ENCODE measurements at places on chromosomes 1 and 21.

- no peak for DNase-seq
Measured at GRCh38 chr1:92511541-92511940, 24.8 kb upstream of the GFI1 start.

DNA sequence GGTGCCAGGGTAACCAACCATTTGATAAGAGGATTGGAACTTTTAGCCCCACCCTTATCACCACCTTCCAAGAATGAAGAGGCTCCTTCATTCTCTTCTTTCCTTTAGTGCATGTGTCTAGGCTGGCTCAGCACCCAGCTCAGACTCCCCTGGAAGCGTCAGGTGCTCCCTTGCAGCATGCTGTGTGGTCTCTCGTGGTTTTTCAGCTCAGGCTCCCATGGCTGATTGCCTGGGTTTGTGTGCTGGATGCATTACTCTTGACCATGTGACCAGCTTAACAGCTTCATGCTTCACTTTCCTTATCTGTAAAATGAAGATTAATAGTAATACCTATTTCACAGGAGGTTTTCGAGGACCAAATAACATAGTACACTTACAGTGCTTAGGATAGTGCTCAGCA lies 198.4 kb downstream of the HHAT start:
- no peak for DNase-seq

- no peak for DNase-seq
Measured at GRCh38 chr1:199932462-199932861, 95.0 kb upstream of the NR5A2 start.

DNA sequence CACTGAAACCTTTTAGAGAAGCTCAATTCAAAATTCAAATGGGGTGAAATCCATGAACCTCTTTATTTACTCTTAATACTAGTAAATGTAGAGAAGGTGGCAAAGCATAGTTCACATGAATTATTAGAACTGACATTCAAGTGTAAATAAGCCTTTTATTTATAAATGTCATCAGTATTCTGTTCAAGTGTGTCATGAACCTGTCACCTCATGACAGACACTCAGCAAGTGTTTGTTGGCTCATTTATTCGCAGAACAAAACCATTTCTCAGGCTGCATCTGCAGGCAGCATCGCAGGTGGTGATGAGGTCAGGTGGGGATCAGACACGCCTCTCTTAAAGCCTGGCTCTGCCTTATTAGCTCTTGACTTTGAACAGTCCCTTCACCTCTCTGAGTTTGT lies 116.6 kb downstream of the SETD4 start:
- no peak for DNase-seq

DNA sequence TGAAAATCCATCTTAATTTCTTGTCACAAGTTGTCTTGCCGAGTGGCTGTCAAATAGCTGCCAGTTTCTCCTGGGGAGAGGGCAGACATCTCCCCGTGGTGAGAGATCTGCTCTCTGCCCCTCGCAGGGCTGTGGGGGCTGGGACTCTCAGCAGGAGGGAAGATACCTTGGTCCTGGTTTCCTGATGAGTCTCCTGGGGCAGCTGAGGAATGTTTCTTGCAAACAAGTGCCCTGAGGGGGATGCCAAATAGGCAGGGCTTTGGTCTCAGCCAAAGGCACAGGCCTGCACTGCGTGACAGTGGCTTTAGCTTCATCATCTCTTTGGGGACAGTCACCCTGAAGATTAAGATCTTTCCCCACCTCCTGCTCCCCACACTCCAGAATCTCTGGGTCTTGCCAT lies 40.9 kb downstream of the SYT6 start:
- DNase-seq, result no peak

- peak; percentile 41 for DNase-seq
Measured at GRCh38 chr1:187928288-187928687, 1099.5 kb downstream of the PLA2G4A start.

DNA sequence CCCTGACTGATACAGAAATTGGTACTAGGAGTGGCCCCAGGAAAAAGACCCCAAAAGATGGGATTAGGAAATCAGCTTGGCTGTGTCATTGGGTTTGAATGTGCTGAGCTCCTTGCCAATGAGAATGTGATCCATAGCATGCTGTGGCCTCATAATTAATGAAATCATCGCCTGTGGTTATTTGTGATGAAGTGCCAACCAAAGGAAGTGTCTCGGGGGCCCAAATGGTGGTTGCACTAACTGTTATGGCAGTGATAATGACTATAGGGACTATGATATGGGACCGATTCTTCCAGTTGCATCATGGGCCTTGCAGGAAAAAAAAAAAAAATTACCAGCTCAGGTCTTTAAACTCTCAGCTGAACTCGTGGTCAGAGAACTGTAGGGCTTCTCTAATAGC lies 15.4 kb upstream of the ZDHHC18 start:
- DNase-seq, result no peak

- peak; percentile 72 for DNase-seq
Measured at GRCh38 chr1:25629836-25630235, 13.2 kb downstream of the MAN1C1 start.

- no peak for DNase-seq
Measured at GRCh38 chr21:46111857-46112724, 14.2 kb downstream of the COL6A2 start.

- no peak for DNase-seq
Measured at GRCh38 chr1:22210636-22211035, 67.7 kb upstream of the WNT4 start.

DNA sequence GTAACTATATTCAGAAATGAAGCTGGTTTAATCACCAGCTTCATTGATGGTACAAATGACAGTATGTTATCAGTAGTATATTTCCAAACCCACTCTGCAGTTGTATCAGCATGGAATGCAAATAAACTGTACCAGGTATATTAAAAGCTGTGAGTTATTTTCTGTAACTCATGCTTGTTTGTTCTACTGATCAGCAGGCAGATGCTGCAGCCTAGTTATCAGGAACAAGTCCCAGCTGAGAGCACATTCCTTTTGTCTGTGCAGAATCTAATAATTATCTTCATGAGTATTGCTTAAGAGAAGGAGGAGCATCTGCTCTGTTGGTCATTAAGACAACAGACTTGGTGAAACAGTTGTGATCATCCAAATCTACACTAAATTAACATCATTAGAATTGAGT lies 1331.1 kb downstream of the MRPL39 start:
- DNase-seq, result no peak

- DNase-seq, result no peak
Measured at GRCh38 chr1:30371179-30371788, 352.1 kb downstream of the MATN1 start.

- DNase-seq, result no peak
Measured at GRCh38 chr1:14340002-14340785, 258.3 kb upstream of the KAZN start.

GRCh38 chr1:3898475-3898735 lies 1.7 kb downstream of the C1orf174 start:
- DNase-seq, result no peak

DNA sequence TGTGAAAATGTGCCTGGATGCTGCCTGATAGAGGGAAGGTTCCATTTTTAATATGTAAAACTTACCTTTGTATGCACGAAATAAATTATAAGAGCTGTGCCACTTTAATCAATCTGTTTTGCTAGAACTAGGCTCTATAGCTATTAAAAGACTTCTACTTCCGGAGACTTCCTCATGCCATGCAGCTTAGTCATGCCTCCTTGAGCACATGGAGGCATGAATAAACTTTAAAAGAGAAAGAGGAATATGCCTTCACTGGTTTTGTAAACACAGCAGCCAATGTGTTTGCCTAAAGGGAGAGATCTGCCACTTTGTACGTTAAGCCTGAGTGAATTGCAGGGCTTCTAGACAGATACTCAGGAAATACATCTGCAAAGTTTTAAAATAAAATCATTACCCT lies 604.6 kb downstream of the LRRIQ3 start:
- DNase-seq, result no peak

DNA sequence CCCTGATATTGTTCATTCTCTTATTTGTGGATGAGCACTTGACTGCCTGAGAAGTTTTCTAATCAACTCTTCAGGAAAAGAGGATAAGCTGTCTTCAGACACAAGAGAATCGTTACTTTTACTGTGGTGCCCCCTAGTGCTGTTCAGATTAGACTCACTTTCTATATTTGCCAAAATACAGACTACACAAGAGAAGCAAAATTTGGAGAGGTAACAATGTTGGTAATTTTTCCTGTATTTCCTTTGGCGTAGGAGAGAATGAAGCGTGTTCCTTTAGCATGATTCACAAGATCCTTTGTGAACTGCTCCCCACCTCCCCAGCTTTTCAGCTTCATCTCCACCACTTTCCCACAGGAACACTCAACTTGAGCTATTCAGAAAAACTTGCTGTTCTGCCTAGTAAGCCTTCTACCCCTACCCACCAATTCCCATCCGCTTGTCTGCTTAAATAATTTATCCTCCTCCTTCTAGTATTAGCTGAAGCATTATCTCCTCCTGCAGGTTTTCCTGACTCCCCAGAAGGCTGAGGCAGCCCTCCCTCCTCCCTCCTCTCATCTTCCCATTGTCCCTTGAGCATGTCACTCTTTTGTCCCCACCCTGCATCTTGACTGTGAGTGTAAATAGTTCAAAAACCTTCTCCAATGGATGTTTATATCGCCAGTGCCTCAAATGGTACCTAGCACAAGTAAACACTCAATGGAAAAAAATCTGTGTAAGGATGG lies 4.5 kb downstream of the TNFSF4 start:
- DNase-seq, result peak; percentile 94

GRCh38 chr1:245079021-245079609 lies 75.7 kb upstream of the KIF26B start:
- peak; percentile 65 for DNase-seq

DNA sequence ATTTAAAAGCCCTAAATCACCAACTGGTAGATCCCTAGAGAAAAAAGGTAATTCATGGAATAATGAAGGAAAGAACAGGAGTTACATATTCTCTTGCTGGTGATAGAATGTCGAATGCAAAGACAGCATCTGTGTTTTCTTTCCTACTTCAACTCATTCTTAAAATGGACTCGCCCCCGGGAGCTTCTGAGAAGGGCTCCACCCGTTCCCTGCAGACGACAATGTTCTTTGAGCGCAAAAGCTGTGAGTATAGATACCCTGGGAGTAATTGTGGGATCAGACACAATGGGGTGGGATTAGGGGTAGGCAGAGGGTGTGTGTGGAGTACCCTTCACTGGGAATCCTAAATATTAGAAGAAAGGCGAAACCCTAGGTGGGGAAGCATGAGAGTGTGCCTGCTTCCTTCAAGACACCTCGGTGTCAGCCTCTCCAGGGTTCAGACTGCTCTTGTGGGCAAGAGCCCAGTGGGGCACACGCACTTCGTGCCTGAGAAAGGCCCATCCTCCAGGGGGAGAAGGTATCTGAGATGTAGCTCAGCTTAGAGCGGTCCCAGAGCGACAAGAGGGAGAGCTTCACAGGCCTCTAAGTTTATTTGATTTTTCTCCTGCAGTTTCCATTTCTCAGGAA lies 123.3 kb upstream of the DPYD start:
- no peak for DNase-seq

DNA sequence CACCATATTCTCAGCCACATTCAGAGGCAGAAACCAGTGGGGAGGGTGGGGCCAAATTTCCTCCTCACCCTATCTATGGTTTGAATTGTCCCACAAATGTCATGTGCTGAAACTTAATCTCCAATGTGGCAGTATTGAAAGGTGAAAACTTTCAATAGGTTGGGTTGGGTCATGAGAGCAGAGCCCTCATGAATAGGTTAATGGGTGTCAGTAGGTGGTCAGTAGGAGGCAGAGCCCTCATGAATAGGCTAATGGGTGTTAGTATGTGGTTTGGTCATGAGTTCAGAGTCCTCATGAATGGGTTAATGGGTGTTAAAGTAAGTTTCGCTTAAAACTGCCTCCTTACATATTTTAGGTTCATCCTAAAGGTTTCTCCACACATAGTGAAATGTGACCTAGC lies 170.0 kb downstream of the FCRL5 start:
- no peak for DNase-seq

DNA sequence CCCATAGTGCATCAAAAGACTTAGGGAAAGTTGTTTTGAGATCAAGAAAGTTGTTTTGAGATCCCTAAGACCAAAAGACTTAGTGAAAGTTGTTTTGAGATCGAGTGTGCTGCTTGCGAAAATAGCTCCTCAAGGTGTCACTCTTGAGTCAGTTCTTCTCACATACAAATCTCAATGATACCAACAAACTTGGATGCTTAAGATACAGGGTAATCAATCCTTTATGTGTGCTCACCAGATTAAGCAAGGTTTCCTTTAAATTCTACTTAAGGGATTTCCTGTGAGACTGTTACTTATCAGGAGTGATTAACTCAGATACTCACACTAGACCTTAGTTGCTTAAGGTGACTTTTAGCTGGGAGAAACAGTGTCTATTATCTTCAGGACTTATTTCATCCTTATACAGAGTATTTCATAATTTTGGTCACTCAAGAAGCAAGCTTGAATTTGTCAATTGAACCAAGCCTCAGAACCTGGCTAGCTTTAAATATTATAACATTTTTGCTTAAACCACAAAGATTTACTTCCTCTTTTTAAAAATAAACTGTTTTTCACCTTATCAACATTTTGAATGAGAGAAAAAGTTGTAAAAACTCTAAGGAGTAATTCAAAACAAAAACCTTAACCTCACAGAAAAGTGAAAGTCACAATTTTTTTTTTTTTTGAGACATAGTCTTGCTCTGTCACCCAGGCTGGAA lies 8.0 kb upstream of the RLF start:
- DNase-seq, result peak; percentile 64

GRCh38 chr1:55993646-55994318 lies 585.6 kb downstream of the PLPP3 start:
- DNase-seq, result peak; percentile 11

DNA sequence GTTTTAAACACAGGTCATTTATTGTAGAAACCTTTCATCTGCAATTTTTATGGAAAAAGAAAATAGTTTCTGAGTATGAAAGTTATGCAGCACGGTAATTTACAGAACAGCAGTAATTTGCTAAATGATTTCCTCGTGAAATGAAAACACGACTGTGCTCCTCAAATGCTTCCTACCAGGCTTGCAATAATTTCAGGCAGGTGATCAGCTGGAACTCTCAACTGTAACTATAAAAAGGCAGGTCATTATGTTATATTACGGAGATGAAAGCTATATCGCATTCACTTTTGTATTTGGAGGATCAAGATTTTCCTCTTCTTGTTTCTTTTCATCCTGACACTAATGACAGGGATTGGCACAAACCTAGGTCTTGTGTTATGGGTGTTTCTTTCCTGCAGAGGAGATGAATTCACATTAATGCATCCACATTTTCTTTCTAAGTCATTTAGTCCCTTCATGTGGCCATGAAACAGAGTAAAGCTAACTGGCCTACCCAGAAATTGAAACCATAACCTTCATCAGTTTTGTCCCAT lies 57.4 kb downstream of the SAMSN1 start:
- DNase-seq, result no peak

DNA sequence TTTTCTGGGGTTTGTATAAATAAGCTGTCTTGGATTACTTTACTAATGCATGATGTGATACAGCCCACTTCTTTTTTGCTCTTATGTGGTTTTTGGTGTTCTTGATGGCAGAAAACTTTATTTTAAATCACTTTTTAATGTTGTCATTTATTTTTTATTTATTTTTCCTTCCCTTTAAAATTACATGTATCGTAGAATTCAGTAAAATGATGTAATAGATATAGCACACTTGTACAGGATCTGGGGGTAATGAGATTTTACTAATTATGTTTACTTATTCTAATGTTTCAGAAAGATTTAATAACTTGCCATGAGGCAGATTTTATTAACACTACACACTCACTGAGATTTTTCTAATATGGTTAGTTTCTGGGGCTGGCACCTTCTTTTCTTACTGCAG lies 701 bp upstream of the B3GALT2 start:
- no peak for DNase-seq

GRCh38 chr1:168469690-168470089 lies 74.1 kb downstream of the XCL2 start:
- peak; percentile 98 for DNase-seq

All from EH (cell line).